CD4-positive, alpha-beta T cell treated with Interleukin-15 for 4 hours (primary cell): ENCODE measurements at places on chromosomes 1 and 21.

GRCh38 chr1:54474310-54475251 is 68.4 kb upstream of the SSBP3 start:
- DNase-seq, result no peak

DNA sequence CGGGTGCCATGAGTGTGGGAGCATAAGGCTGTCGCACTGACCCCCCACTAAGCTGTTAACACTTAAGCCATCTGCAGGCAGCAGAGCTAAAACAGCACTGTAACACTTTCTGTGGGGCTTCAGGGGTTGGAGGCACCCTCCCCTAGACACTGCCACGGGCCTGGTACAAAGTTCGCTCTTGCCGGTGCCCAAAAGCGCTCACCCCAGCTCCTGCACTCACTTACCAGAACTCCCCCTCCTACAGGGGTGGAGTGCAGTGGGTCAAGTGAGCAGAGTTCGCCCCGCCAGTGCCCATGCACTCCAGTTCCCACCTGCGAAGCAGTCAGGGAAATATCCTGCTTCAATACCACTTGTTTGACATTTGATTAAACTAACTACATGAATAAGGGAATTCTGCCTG is 46.3 kb upstream of the CFAP298 start:
- DNase-seq, result no peak

DNA sequence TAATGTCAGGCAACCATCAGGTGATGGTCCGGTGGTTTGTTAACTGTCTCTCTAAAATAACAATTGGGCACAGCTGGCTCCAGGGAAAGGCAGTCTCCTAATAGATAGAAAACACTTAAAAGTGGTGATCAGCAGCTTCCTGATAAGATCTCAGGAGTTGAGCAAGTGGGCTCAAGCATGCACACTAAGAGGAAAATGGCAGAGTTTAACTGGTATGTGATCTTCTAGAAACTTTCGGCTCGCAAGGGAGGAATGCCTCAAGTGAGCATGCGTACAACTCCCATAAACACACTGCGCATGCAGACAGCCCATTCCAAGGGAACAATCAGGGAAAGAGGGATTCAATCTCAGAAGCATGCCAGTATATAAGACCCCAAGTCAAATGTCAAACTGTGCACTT is 52.2 kb upstream of the VTCN1 start:
- no peak for DNase-seq

- DNase-seq, result no peak
These were observed 77.0 kb downstream of the CSMD2 start for GRCh38 chr1:34087986-34088385.

- no peak for DNase-seq
These were observed 805.9 kb upstream of the ADAMTS5 start for GRCh38 chr21:27772816-27773215.

GRCh38 chr1:60151311-60151710 is 77.7 kb upstream of the C1orf87 start:
- no peak for DNase-seq

DNA sequence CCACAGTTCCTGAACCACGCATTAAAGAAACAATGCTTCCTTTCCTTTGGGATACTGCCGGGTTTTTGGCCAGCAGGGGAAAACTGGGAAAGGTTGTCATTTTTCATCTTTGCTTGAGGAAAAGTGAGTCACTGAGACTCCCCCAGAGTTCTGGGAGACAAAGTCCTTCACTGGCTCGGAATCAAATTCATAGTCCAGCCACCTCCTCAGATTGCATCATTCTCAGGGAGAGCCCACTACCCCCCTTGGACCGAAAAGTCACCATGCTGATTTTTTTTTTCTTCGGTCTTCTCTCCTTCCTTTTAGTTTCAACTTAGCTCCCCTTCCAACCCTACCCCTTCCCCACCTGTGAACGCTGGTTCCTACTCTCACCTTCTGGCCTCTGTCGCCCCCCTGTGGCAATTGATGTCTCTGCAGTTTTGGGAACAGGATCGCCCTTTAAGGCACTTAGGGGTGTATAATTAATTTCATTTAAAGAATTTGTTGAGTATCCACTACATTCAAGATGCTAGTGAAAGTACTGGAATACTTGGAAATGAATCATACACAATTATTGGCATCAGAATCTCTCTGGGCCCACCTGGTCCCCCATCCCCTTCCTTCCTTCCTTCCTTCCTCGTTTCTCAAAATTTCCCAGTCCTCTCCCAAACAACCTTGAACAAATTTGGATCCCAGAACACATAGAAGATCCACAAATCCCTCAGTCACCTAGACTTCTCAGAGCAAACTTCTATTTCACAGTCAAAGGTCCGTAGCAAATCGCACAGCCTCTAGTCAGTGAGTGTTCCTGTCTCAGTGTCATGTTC is 6.9 kb downstream of the ACKR1 start:
- DNase-seq, result peak; percentile 39
